Right forelimb (tissue), 1 donor: ENCODE measurements at places on chromosomes 12 and 14.

DNA sequence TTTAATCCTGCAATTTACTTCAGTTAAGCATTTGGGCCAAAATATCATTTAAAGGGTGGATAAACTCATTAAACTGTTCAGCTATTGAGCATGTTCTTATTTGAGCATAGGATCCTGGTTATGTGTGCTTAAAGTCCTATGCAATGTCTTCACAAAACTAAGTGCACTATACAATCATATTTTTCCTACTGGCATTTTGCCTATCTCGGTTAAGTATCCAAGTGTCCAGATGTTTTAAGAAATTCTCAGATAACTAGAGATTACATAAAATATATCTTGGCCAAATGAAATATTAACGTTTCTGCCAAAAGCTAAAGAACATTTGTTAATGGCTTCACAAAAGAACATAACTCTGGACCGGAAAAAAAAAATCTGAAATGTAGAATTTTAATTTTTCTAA is 250.8 kb upstream of the LRFN5 start:
- DNase-seq = no peak

- DNase-seq = no peak
Observed at GRCh38 chr12:117699575-117699974, 269.2 kb downstream of the KSR2 start.

DNA sequence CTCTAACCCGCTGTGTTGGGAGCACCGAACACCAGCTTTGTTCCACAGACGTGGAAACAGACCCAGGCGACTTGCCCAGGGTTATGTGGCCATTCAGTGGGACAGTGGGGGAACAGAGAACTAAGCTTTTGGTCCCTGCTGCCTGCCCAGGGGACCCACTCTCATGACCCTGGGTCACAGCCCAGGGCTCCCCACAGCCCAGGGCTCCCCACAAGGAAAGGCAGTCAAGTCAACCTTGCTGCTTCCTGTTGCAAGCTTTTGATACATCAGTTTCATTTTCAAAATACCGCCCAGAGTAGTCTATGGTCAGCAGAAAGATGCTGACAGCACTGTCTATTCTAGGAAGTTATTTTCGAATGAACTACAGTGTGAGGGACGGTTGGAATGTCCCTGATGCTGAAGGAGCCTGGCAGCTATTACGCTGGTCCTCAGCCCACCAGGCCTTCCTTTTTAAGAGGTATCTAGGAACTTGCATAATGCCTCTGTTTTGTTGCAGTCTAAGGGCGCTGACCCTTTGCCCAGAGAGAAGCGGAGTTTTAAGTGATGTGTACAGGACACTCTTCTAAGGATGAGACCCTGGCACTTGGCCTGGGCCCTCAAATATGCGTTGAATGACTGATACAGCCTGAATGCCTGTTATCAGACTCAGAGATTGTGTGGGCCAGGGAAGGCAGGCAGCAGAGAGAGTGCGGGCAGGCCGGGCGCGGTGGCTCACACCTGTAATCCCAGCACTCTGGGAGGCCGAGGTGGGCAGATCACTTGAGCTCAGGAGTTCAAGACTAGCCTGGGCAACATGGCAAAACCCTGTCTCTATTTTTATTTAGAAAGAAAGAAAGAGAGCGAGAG is 12.6 kb upstream of the TTC7B start:
- DNase-seq = no peak

DNA sequence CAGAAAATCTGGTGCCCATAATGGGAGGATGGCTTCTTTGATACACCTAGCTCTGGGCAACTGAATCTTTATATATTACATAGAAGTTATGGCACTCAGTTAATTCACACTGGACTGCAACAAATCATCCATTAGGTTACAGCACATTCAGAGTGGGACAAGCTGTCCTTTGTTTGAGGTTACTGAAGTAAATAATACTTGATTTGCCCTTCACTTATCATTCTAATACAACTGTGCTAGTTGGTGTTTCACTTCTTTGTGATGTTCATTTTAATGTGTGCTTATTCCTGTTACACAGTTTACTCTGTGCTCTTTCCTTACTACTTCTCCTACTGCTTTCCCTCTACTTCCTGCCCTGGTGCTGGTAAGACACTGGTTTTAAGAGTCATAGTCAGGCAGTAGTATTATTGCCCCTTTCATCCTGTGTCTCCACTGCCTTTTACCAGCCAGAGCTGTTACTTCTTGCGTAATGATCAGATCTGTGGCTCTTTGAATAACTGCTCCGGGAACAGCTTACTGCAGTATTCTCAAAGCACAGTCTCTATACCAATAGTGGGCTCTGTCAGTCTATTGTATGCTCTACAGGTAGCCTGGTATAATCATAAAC is 36.4 kb upstream of the GXYLT1 start:
- DNase-seq = no peak

DNA sequence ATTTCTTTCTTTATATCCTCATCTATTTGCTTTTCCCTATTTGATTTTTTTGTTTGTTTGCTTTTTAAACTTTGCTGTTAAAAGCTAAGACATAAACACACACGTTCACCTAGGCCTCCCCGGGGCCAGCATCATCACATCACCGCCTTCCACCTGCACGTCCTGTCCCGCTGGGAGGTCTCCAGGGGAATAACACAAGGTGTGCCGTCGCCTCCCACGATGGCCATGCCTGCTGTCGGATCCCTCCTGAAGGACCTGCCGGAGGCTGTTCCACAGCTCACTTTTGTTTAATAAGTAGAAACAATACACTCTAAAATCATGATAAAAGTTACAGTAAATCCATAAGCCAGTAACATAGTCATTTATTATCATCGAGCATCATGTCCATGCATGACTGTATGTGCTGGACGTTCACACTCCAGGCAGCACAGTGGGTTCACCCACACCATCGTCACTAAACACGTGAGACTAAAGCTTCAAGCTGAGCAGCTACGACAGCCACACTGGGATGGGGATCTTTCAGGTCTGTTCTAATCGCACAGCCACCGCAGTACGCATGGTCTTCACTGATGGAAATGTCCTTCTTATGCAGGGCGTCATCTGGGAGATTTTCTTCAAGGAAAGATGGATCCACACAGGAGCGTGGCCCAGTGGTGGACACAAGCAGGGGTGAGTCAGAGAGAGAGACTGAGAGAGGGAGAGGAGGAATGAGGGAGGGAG is 3.6 kb downstream of the RIMBP2 start:
- DNase-seq = peak; percentile 12

DNA sequence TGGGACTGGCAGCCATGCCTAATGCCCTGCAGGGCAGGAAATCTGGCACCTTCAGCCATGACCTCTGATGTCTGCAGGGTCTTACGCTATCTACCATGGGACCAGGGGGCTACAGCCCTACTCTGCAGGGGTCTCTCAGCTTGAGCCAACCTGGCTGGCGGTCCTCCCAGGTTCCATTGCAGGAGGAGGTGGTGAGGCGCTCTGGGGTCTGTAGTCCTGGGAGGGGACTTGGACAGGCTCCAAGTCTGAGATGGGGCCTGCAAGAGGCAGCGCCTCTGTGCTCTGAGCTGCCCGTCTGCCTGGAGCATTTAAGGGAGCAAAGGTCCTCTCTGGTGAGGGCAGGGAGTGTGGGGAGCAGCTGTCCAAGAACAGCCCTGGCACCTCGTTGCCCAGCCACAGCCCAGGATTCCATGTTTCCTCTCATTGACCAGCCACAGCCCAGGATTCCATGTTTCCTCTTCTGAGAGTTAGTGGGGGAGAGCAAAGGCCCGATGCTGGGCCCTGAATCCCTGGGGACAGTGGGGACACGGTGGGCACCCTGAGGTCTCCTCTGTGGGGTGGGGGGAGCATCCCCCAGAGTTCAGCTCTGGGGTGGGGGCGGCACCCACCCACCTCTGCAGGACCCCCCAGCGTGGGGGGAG is 655 bp downstream of the PLD4 start:
- no peak for DNase-seq

DNA sequence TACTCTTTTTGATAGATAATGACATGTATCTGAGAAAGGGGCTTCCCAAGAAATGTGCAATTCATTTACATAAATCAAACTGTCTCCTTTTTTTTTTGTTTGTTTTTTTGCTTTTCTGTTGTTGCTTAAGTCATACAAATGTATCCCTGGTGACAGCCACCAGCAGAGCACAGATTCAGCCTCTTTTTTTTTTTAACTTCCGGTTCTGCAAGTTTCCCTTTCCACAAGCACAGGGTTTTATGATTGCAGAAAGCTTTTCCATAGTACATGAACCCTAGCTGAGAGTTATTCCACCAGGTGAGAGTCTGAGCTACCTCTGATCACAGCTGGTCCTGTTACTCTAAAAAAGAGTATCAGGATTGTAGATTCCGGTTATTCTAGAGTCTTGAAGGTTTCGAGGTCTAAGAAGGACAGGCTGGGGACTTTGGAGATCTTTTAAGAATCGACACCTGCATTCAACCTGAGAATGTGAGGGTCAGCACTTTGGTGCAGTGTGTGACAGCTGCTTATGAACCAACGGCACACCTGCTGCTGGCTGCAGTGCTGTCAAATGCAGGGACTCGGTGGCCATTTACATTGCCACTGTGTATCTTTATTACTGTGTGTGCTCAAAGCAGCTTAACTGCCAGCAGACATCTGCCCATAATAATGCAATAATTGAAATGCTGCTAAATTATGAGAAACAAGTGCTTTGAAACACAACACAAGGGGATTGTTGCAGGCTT is 551.7 kb downstream of the NRXN3 start:
- no peak for DNase-seq

DNA sequence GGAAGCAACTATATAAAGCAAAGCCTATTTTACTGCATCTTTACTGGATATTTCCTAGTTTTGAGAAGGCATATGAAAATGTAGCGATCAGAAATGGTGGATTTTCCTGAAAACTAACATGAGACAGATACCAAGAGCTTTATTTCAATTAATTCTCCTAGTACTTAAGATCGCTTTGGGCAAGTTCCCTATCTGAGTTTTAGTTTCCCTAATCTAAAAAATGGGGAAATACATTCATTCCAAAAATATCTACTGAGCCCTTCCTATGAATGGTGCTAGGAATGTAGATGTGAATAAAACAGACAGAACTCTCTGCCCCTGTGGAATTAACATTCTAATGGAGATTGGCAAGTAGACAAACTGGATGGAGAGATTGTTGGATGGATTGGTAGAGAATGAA is 8.4 kb downstream of the CATSPERB start:
- DNase-seq = no peak

GRCh38 chr14:91466192-91466591 is 43.9 kb downstream of the PPP4R3A start:
- no peak for DNase-seq

GRCh38 chr14:91501951-91502930 is 7.9 kb downstream of the PPP4R3A start:
- no peak for DNase-seq

- DNase-seq = peak; percentile 42
Observed at GRCh38 chr14:77761205-77761931, 412 bp upstream of the SNW1 start.

- no peak for DNase-seq
Observed at GRCh38 chr14:77344377-77344996, 23.7 kb downstream of the GSTZ1 start.

DNA sequence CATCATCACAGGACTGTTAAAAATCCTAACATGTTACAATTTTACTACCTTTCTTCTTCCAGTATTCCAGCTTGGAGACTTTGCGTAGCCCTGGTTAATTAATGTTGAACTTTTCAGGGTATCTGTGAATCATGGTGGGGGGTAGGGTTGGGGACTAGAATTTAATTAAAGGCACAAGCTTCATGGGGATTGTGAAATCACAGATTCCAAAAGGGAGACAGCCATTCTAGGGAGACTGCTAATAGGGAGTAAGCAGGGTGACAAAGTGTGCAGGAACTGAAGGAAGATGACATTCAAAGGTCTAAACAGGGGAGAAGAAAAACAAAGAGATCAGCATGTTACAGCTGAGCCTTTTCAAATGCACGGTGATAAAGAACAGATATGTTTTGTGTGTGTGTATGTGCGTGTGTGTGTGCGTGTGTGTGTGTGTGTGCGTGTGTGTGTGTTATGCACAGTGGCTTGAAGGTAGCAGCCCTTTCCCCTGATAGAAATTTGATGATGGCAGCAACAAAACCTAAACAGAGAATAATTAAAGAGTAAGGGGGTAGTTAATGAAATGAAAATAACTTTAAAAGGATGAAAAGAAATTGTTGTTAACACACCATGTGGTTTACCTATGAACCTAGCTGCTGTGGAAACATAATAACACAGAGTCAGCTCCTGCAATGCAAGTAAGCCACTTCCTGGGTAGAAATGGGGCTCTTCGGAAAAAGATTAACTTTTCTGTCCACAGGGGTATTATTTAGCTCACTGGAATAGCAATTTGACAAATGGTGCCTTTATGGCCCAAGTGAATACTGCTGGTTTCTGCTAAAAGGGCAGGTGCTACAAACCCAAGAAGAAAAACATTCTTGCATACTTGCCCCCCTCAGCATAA is 581.7 kb downstream of the DIO2 start:
- DNase-seq = no peak

DNA sequence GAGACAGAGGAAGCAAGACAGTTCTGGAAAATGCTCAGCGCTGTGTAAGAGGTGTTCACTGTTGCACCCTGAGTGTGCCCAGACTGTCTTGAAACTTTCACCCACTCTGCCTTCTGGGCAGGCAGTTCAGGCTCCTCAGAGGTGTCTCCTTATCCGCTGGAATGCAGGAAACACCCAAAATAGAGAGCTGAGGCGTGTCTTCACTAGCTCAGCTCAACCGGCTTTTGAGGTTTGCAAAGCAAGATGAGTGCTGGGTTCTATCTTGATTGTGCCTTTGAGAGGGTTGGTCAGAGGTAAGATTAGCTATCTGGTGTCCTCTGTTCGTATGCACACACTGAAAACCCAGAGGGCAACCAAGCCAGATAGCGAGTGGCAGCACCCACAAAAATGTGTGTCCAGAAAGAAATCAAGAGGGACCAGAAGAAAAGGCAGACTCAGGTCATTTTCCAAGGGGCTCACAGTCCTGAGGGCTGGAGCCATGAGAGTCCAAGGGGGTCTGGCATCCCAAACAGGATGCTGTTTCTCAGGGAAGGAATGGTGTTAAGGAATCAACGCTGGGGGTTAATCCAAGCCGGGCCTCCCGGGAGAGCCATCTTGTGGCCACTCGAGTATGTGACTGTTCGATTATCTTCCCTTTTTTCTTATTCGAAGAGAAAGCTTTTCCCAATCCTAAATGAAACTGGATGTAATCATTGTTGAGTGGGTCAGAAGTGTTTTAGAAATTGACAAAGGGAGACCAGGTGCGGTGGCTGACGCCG is 47.1 kb downstream of the TBX3 start:
- DNase-seq = no peak

- no peak for DNase-seq
Observed at GRCh38 chr12:113287146-113287898, 47.6 kb downstream of the SLC8B1 start.

- DNase-seq = no peak
Observed at GRCh38 chr14:95508377-95508776, 8.1 kb downstream of the SYNE3 start.

DNA sequence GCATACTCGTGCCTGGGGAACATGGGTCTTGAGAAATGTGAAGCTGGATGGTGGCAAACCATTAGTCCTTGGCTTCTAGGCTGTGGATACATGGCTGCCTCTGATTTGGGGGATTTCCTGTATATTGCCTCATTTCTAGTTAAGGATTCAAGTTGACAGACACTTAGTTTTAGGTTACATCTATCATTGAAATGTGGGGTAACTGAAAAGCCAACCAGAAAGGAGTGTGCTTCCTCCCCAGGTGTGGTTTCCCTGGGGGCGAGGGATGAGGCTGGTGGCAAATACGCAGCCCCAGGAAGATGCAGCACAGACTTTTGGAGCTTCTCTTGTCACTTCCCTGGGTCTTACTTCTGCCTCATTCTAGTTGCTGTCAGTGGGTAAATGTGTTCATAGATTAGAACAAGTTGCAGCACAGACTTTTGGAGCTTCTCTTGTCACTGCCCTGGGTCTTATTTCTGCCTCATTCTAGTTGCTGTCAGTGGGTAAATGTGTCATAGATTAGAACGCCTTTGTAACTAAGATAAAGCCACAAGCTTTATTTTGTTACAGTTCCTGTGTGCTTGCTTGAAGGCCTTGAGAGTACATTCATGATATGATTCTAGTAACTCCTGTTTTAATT is 85.1 kb downstream of the BORCS5 start:
- no peak for DNase-seq
